ENCODE measurements at places on chromosomes 4 and X.

GRCh38 chrX:40098264-40099054 is 701 bp upstream of the BCOR start:
- no peak for DNase-seq

DNA sequence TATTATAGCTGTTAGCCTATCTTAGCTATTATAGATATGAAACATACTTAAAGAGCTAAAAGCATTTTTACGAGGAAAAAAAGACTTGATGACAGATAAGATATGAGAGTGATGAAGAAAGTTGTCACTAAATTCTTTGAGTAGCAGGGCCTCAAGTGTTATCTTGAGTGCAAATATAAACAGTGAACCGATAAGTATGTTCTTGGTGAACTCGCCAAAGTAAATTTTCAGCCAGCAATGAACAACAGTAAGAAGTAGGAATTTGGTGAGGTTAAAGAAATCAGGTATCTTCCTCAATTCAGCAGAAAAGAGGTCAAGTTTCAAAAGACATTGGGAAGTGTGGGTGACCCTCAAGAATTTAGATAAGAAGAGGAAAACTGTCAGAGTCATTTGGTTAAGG is 471.8 kb upstream of the FTHL17 start:
- no peak for DNase-seq

- peak; percentile 57 for DNase-seq
Observed at GRCh38 chrX:154827194-154828015, 7.1 kb downstream of the SMIM9 start.

- no peak for DNase-seq
Observed at GRCh38 chrX:3129256-3129655, 88.0 kb downstream of the ARSF start.

GRCh38 chr4:15003401-15003890 is 1.2 kb downstream of the CPEB2 start:
- DNase-seq, result peak; percentile 59

DNA sequence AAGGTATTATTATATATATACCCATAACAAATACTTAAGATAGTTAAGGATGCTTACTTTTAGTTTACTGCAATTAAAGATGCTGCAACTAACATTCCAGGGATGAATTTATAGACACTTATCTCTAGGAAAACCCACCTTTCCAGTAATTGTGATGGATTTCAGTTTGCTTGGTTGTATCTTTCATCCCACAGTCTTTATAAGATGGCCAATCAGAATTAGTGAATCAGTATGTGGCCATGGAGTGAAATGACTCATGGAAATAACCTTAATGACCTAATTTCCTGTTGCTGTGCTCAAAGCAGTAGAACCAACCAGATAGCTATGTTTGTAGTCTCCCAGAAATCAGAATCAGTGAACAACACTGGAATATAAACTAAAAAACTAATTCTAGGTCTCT is 26.4 kb downstream of the MOSPD2 start:
- peak; percentile 38 for DNase-seq

DNA sequence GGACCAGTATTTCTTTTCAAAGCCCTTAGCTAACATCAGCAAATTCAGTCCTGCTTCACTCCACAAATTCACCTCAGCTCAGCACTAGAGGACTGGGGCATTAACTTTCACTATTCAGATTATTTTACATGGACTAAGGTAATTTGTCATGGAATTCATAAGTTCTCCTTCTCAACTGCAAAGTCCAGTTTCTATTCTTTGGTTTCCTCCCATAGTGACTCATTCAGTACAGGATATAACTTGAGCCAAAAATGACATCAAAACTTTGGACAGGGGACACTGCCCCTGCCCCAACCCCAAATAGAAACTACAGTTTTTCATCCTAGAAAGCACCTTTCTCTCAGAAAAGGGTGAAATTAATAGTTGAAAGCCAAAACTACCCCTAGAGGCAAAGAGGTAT is 52.7 kb downstream of the COX7B2 start:
- DNase-seq, result no peak

DNA sequence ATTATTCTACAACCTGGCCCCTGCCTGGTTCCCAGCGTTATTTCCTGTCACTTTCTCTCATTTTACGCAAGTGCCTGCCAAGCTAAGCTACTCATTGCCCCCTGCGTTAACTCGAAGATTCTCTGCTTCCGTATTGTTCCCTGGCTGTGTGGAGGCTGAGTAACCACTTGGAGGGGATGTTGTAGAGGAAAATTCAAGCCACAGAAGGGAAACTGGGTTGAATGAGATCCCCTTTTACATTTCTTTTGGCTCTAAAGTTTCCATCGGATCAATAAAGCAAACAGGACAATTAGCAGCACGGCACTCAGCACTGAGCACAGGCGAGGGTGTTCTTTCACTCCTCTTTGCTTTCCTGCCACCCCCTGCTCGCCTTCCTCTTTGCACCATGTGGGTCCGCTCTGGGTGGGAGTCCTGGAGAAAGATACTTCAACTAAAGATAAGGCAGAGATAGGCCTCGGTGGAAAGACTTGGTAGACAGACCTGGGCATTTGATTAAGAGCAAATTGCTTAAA is 4.2 kb upstream of the TMSB4X start:
- DNase-seq, result peak; percentile 80

DNA sequence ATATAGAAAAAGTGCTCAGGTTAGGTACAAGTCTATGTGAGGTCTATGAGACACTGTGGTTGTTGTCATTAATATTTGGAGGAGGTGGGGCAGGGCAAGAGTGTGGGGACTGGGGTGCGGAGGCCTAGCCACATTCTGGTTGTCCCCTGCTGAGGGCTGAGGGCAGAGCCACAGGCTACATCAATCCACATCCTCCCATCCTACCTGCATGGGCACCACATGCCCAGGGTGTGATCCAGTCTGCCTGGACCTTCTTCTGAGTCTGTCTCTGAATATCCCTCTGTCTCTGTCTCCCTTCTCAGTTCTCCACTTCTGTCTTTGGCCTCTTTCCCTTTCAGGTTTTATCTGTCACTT is 1.2 kb upstream of the GATA1 start:
- DNase-seq, result no peak

DNA sequence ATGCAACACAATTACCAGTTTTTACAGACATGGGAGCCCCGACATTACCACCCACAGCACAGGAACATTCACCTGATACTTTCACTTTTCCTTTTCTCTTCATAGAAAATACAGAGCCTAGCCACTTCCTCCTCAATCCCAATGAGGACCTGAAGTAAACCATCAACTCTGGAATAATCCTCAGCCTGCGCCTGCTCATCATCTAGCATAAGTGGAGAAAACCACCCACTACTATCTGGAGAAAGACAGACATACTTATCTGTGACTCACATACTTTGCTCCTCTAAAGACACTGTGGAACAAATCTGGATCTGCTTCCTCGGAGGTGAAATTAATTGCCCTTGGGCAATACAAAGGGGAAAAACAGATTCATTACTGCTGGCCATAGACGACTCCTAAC is 47.8 kb downstream of the ZCCHC13 start:
- no peak for DNase-seq

DNA sequence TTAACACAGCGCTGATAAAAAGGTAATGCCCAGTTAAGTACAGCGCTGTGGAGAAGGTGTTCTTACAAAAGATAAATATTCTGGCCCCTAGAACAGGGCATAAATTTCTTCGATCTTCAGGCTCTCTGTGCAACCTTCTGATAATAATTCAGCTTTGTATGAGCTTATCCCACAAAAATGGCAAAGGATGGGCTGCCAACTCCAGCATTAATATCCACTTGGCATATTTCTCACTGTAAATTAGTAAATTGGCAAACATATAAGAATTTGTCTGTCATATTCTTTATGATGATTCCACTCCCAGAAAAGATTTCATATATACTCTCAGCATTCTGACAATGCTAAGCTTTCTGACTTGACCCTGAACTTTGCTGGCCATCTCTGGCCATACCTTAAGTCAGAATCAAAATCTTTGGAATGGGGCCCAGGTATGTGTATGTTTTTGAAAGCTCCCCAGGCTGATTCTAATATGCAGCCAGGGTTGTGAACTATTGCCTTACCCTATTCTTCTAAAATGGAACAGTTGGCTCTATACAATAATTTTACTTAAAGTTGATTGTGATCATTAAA is 134.8 kb downstream of the FRYL start:
- no peak for DNase-seq

DNA sequence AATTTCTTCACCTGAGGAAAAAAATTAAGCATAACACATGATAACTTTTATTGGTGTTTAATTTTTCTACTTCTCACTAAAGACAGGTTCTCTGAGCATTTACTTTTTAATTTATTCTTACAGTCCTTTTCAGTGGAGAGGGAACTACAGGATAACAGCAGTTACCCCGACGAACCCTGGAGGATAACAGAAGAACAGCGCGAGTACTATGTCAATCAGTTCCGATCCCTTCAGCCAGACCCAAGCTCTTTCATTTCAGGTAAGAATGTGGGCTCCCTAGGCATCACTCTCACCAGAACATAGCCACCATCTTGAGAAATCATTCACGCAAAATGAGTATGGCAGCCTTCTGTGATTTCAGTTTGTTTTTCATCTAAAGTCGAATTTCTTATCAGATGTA is 100.8 kb downstream of the REPS2 start:
- DNase-seq, result no peak

DNA sequence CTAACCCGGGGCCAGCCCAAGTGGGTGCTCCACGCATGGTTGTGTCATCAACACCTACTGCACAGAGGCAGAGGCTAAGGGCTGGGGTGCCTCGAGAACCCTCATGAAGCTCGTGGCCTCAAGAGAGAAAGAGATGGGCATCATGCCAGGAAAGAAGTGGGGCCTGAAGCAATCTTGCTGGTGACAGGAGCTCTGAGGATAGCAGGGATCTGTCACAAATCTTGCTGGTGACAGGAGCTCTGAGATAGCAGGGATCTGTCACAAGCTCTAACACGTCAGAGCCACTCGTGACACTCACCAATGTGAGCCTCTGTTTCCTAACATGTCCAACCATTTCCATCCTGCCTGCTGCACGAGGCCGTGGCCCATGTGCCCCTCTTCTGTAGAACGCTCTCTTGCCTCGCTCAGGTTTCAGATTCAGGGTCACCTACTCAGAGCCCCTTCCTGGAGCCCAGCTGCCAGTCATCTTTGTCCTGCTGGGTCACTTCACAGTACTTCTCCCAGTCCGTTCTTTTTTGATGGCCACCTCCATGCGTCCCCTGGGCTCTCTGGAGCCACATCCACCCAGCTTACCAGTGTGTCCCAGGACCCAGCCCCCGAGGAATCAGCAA is 21.1 kb downstream of the PNMA6E start:
- DNase-seq, result no peak

DNA sequence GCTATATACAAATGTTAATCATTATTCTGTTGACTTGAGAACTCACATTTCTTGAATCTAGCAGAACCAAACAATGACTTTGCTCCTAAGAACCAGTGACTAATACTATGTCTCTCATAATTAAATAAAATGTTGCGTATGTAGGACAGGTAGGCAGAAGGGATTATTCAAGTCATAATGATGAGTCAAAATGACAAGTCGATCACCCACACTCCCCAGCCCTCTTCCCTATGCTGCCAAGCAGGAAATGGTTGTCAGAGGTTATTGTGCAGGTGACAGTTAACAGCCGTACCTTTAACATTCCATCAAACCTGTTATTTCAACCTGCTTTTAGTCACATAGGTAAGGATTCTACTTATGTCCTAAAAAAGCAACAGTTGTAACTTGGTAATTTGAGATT is 22.0 kb upstream of the STK26 start:
- no peak for DNase-seq

GRCh38 chr4:122552898-122553297 is 68.0 kb downstream of the IL21 start:
- no peak for DNase-seq

GRCh38 chr4:168812806-168813205 is 197.2 kb downstream of the CBR4 start:
- DNase-seq, result no peak

- no peak for DNase-seq
Observed at GRCh38 chr4:26173619-26174018, 147.2 kb upstream of the RBPJ start.

- no peak for DNase-seq
Observed at GRCh38 chr4:163440040-163440439, 33.5 kb downstream of the TKTL2 start.

GRCh38 chrX:149469406-149469805 is 35.7 kb downstream of the IDS start:
- no peak for DNase-seq

GRCh38 chrX:107716816-107717700 is 58.5 kb downstream of the TSC22D3 start:
- DNase-seq, result peak; percentile 85

DNA sequence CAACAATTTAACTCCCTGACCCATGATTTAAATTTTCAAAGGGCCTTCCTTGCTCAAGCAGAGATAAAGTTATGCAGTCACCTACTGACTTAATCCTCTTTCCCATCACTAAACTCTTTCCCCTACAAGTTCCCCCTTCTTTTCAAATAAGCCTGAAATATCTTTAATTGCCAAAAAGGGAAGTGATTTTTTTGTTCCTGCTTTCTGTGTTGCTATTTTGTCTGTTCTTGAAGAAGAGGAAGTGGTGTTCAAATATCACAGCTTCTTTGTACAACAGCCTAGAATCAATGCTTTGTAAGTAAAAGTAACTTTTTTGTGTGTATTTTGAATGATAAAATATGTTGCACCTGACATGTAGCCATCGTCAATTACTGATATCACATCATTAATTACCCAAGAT is 595.9 kb downstream of the CENPC start:
- peak; percentile 77 for DNase-seq

GRCh38 chr4:87025614-87026041 is 90.8 kb downstream of the AFF1 start:
- no peak for DNase-seq

DNA sequence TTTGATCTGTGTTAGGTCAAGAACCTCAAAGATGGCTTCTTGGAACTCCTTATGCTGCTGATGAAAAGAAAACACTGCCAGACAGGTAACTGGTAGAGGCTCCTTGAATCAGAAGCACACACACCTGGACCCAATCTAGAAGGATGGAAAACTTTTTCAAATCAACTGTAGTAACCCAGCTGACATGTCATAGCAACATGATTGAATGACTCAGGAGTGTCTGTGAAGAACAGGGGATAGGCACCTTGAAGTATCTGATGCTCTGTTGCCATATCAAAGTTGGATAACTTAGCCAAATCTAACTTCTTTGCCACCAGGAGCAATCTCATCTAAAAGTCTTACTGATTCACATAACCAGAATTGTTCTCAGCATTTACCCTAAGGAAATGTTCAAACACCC is 98.8 kb downstream of the ELOVL6 start:
- DNase-seq, result no peak

- no peak for DNase-seq
Observed at GRCh38 chr4:7197910-7198309, 5.6 kb downstream of the SORCS2 start.

- no peak for DNase-seq
Observed at GRCh38 chr4:80529026-80529425, 193.5 kb downstream of the CFAP299 start.

GRCh38 chr4:52984462-52984881 is 122.4 kb downstream of the RASL11B start:
- peak; percentile 3 for DNase-seq

Measured in suppressor macrophage treated with lipopolysaccharide for 4 hours (primary cell).